ENCODE measurements at places on chromosomes 5 and 9. TPM values are rescaled to one million over a fixed set of nuclear protein-coding genes. Genes with fewer than 3 reads are reported as not detected.

GRCh38 chr5:80711938-80712337 is 57.2 kb upstream of the DHFR start:
- DNase-seq = no peak

DNA sequence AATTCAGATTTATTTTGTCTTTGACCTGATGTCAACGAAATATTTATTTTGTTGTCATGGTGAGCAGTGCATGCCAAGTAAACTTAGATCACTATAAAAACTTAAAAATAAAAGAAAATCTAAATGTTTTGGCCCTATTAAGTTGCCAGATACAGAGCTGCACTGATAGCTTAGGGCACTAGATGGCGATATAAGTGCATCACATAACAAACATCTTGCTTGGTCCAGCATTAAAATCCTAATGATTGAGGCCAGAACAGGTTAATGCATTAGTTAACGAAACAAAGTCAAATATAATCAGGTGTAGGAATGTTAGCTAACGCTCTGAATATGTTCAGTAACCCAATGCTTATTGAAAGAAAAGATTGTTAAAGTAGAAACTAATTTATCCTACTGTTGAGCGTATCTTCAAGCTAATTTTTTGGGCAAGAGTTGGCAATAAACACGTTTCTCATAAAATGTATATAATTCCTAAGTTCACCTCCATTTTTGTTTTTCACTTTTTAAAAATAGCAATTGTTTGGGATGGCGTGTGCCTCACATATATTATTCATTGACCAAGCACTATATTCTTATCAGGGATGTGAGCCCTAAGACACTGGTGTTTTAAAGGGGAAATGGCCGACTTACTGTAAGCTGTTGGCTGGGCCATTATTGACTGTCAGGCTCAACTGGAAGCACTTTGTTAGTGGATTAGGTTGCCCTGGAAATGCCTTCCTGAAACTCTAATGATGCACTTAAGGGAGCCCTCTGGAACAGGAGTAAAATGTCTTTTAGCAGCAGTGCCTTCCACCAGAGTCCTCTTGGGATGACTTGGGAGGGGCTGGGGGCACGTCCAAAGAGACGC is 33.3 kb downstream of the KCTD16 start:
- peak; percentile 41 for DNase-seq

DNA sequence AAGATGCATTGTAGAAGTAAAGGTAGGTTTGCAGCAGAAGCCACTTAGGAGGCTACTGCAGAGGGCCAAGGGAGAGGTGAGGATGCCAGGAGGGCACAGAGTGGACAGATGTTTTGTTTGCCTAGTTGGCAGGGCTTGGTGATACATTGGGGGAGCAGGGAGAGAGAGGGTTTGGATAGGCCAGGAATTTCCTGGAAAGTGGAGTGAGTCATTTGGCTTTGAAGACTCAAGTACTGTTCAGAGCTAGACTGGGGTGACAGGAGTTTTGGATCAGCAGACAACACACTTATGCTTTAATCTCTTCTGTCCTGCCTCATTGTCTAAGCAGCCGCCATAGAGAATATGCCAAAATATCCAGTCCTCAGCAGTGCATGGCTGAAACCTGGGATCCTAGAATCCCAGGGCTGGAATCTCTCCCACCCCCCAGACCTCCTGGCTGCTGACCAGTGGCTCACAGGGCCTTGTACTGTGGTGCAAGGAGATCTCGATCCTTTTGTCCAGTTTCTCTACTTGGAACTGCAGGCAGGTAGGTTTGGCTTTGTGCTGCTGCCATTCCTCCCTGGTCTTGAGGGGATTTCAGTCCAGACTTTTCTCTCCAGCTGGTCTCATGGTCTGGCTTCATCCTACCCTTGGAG is 11.0 kb downstream of the TMEM268 start:
- DNase-seq = no peak

Gene BTNL8
- total RNA-seq = 0.28 TPM

DNA sequence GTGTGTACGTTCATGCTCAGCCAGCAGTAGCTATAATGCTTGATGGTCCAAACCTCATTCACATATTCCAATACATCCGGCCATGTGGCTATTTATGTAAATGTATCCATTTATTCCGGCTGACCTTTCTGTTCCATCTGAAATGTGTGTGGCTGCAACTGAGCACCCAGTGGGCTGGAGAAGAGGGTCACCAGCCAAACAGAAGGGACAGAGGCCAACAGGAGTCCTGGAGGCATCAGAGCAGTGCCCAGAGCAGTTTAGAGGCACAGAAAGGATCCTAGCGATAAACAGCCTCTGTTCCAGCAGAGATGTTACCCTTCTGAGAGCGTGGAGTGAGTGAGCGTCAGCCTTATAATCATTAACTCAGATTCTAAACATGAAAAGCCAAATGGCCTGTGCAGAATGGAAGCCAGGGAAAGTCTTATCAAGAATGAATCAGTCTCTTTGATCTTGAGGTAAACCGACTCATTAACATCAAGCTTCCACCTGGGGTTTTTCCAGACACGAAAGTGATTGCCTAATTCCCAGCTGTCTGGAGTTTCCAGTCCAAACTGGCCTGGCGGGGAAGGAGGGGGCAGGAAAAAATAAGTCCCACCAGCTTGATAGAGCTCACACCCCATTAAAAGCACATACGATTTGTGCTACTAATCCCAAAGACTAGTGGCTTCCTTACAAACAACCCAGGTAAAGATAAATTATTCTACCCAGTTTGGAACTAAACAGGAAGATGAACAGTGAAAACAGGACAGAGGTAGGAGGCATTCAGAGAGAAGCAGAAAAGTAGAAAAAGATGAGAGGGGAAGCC is 55.7 kb downstream of the SUSD1 start:
- DNase-seq = no peak

All from heart right ventricle (tissue), 16 donors.